ENCODE measurements at places on chromosomes 3 and 15. TPM values are rescaled to one million over a fixed set of nuclear protein-coding genes. Genes with fewer than 3 reads are reported as not detected.

Gene SLC24A5
- total RNA-seq = not detected

Gene IL20RB
- 0.38 TPM for total RNA-seq

Gene RPL39L
- total RNA-seq = 10.7 TPM

Gene LSAMP
- 0.28 TPM for total RNA-seq

Gene SEC22A
- total RNA-seq = 68.1 TPM

Gene CNTN6
- under 0.01 TPM for total RNA-seq

All from regular cardiac myocyte (primary cell).